Stimulated activated effector memory CD8-positive, alpha-beta T cell treated with anti-CD3 and anti-CD28 coated beads, Interleukin-12 subunit alpha, Interleukin-12 subunit beta, amount 100 ng/mL, for 72 hours (primary cell): ENCODE measurements at places on chromosomes 16 and 17.

- DNase-seq: no peak
Observed at GRCh38 chr16:73113336-73113735, 65.4 kb upstream of the ZFHX3 start.

- no peak for DNase-seq
Observed at GRCh38 chr16:50126183-50126582, 26.9 kb upstream of the TENT4B start.

DNA sequence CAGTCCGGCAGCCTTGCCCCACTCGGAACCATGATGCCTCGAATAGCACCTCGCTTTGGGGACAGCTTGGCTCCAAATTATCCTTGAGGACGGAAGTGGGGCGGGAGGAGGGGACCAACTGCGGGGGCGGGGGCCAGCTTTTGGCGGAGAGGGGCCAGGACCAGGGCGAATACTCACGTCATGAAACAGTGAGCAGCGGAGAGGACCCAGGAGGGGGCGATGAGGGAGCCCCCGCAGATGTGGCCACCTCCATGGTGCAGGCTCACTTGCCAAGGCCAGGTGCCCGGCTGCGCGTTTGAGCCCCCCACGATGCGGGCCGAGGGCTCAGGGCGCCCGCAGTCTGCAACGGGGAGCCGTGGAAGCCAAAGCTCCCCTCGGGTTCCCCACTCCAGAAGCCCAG, 970 bp downstream of the PRSS36 start:
- no peak for DNase-seq

- no peak for DNase-seq
Observed at GRCh38 chr16:2482708-2483534, 8.0 kb downstream of the TBC1D24 start.
